CD4-positive, alpha-beta T cell treated with Interleukin-17A for 4 hours (primary cell): ENCODE measurements at places on chromosomes 1 and 21.
A peak's percentile ranks its signal among the peaks of the same experiment; 100 is the strongest.

DNA sequence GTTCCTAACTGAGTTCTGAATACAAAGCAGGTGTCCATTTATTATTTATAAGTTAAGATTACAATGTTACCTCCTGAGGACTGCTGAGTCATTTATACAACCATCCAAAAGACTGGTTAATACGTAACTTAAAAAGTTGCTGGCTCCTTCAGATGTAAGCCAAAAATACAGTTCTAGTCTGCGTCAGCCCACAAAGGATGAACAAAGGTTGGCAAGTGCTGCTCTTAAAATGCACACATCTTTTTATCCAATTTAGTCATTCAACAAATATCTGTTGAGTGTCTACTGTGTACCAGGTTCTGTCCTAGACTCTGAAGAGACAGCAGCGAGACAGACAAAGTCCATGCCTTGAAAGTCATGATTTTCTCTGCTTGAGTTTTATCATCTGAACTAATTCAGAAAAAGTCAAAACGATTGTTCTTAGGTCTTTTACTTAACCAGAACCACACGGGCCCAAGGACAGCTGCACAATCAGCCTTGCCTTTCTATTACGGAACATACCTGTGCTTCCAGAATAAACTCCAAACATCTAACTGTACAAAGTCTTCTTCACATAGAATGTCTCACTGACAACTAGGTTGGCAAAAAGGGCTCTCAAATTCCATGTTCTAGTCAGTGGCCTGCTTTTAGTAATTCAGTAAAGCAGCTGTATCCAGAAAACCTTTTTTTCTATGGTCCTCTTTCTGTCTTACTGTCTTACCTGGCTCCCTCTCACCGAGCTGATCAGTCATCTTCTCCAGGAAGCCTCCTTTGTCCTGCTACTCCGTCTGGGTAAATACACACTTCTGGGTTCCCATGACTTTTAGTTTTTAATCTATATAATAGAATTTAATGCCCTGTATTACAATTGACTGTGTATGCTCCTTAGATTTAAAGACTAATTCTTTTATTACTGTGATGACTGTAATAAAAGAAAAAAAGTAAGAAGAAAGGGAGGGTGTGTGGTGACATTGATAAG is 15.5 kb upstream of the CNN3 start:
- DNase-seq, result no peak

- DNase-seq, result no peak
These were observed 59.7 kb downstream of the MATN1 start for GRCh38 chr1:30663596-30664091.

- DNase-seq, result no peak
These were observed 163.1 kb downstream of the PGBD5 start for GRCh38 chr1:230262867-230263567.

- peak; percentile 82 for DNase-seq
These were observed 12.2 kb downstream of the CITED4 start for GRCh38 chr1:40849801-40850592.

DNA sequence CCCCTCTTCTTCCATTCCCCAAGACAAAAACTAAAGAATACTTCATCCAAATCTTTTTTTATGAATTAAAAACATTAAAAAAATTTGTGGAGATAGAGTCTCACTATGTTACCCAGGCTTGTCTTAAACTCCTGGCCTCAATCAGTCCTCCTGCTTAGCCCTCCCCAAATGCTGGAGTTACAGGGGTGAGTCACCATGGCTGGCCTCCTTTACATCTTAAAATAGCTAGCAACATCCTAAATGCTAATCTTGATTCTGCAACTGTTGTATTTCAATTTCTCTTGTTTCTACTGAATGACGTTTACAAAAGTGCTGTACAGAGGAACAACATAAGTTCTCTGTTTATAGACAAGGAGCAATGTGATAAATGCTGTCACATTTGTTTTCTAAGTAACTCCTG is 483.5 kb downstream of the ADGRL2 start:
- DNase-seq, result no peak

DNA sequence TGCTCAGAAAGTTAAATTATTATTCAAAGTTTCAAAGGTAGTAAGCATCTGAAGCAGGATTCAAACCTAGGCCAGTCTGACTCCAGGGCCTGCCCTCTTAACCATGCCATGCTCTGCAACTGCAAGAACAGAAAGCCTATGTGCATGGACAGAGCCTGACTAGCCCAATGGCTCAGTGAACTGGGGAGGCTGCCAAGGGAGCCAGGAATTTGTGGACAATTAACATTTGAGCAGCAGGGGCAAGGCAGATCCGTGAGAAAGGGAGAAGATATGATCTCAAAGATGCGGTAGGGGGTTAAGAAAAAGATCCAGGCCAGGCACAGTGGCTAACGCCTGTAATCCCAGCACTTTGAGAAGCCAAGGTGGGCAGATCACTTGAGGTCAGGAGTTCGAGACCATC is 6.5 kb upstream of the ATP1A4 start:
- no peak for DNase-seq

GRCh38 chr1:98939471-98939870 is 65.2 kb downstream of the PLPPR5 start:
- DNase-seq, result no peak

GRCh38 chr21:33801424-33802405 is 113.9 kb downstream of the ATP5PO start:
- DNase-seq, result no peak

GRCh38 chr1:116268211-116268610 is 104.8 kb upstream of the ATP1A1 start:
- DNase-seq, result peak; percentile 45

GRCh38 chr1:86701731-86702130 is 2.6 kb upstream of the SH3GLB1 start:
- no peak for DNase-seq

DNA sequence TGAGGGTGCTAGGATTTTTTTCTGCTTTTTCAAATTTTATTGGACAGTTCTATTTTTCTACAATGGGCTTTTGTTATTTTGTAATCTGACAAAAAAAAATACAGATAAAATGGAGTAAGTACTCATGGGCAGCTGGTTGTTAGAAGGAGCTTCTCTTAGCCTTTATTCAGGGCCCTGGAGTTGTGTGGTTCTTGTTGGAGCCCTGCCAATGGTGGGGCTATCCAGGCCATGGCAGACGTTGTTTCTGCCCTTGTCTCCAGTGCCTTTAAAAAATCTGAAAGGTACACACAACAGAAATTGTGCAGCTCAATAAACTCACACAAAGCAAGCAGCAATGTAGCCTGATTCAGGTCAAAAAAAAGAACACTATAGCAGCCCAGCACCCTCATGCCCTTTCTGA is 153.5 kb upstream of the GALNT2 start:
- no peak for DNase-seq

GRCh38 chr1:93172778-93173177 is 7.4 kb downstream of the TMED5 start:
- DNase-seq, result no peak

- no peak for DNase-seq
These were observed 12.9 kb downstream of the ATP1B1 start for GRCh38 chr1:169119405-169119804.

DNA sequence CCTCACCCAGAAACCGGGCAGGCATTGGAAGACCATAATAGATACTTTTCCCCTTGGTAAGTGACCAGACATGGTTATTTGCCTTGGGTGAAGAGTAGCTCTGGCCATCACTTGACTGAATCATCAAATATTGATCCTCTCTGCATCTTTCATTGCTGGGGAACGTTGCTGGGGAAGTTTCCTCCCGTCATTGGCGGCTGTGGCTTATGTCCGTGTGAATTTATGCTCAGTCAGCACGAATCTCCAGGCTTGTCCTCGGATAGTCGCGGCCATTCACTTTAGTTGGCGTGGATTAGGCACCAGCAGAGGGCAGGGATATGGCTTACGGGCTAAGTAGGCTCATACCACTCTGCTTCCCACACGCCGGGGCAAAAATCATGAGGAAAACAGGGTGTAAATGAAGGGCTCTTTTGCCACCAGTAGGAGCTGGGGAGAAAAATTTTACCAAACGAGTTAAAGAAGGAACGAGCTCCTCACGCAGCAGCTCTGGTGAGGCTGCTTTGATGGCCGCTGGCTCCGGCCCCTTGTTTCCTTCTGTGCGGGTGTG is 473.4 kb downstream of the CAMTA1 start:
- no peak for DNase-seq

- no peak for DNase-seq
These were observed 201.1 kb downstream of the BACH1 start for GRCh38 chr21:29499734-29500343.

GRCh38 chr1:167669209-167670124 is 39.4 kb downstream of the RCSD1 start:
- no peak for DNase-seq

DNA sequence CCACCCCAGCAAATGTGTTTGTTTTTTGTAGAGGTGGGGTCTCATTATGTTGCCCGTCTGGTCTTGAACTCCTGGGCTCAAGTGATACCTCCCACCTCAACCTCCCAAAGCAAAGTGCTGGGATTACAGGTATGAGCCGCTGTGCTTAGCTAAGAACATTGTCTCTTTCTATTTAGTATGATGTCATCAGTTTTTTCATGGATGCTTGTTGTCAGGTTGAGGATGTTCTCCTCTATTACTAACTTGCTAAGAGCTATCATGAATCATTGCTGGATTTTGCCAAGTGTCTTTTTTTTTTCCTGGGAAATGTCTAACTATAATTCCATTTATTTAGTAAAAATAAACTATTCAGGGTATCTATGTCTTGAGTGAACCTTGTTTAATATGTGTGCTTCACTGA is 19.0 kb upstream of the MPC2 start:
- no peak for DNase-seq

DNA sequence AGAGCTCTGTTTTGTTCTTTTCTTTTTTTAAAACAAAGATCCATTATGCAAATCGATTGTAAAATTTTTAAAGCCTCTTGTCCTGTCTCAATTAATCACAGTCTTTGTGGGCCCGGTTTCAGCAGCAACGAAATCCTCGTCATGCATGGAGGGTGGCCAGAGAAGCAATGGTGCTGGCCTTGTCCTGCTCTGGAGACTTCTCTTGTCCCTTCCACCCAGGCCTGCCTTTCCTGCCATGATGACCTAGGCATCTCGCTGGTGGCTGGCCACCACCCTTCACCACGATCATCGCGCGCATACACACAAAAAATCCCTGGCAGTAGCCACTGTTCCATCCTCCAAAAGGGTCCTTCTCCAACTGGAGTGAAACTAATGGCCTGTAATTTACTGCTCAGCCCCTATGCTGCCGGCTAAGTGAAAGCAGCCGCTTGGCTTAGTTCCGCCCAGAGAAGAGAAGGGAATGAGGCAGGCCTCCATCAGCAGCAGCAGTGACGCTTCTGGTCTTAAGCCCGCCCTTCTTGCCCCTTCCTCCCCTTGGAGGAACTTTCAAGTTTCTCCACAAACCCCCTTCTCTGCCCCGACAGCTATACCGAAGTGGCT is 309.5 kb downstream of the NPHP4 start:
- no peak for DNase-seq

DNA sequence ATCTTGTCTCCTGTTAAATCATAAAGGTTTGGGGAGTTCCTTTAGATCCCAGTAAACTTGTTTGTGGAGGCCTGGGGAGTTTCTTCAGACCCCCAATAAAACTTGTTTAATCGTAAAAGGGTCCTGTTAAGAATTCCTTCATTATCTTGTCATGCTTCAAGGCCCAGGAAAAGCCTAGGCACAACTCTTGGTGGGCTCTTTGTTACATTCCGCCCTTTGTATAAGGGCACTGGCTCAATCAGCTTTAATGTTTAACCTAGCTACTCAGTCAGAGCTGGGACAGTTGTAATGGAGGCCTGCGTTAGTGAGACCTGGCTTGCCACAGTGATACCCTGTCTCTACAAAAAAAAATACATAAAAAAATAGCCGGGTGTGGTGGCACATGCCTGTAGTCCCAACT is 77.2 kb downstream of the MPZL1 start:
- DNase-seq, result no peak

DNA sequence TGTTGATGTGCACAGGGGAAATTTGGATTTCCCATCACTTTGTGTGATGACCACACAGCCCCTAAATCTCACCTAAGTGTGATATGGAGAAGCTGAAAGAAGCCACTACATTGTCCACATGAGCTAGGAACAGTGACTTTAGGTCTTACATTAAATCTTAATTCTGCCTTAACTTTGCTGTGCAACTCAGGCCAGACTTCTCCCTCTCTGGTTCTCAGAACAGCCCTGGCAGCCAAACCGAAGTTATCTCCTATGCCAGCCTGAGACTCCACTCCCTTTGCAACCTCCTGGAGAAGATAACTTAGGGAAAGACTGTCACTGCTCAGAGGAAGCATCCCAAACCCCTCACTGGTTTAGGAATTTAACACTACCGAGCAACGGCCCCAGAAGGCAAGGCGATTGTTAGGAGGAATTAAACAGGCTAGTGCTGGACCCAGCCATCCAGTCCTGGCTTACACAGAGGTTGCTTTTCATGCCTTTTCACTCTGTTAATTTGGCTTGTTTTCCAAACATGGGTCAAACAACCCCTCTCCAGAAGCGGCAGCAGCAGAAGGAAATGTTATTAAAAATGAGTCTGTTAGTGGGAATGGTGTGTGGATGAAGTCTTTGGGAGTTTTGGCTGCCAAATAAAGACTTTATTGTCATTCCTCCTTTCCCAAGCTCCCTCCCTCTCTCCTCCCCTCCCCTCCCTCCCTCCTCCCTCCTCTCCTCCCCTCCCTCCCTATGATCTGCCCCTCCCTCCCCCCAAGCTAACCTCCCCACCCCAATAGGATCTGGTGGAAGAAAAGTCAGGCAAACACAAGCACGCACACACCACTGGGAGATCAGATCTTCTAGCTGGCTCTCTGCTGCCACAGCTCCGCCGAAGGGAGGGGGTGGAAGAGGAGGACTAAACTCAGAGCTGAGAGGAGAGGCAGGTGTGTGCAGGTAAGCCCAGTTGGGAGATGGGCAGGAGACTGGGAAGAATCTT is at the start of gene PRELP:
PRELP (plus strand) TSS at position 795 of the 970 bp plus-strand sequence. CDS start 7,379 bp downstream, outside the sequence.
- DNase-seq, result no peak

- no peak for DNase-seq
These were observed 31.4 kb upstream of the PRELP start for GRCh38 chr1:203444171-203444576.

DNA sequence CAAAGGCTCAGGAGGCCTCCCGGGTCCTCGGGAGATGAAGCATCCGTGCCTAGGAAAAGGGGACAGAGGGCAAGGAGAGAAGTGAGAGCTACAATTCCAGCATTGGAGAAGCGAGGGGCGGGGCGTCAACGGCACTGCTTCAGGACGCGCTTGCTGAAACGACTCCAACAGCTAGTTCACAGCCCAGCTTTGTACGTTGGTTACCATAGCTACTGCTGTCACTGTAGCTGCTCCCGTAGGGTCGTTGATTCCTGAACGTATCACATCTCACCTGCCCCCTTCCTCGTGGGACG is 63.1 kb downstream of the TOR1AIP2 start:
- no peak for DNase-seq

DNA sequence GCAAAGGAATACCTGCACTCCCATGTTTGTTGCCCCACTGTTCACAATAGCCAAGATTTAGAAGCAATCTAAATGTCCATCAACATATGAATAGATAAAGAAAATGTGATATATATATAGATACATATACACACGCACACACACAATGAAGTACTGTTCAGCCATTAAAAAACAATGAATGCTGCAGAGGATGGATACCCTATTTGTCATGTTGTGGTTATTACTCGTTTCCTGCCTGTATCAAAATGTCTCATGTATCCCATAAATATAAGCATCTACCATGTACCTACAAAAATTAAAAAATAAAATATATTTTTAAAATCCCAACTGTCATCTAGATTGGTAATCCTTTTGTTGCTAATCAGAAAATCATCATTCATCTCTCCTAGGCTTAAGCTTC is 634.8 kb upstream of the ADGRL2 start:
- DNase-seq, result no peak

GRCh38 chr1:218301217-218301616 is 16.1 kb downstream of the RRP15 start:
- no peak for DNase-seq

- no peak for DNase-seq
These were observed 166.8 kb downstream of the HIVEP3 start for GRCh38 chr1:41751804-41752513.

GRCh38 chr1:150288382-150288781 is 5.3 kb upstream of the MRPS21 start:
- DNase-seq, result no peak
